ENCODE measurements at places on chromosomes 3 and 15.

- DNase-seq: no peak
Observed at GRCh38 chr3:65677486-65678010, 361.2 kb downstream of the MAGI1 start.

- no peak for DNase-seq
Observed at GRCh38 chr3:89239774-89240173, 132.4 kb downstream of the EPHA3 start.

GRCh38 chr3:114442246-114442645, 148.4 kb downstream of the TIGIT start:
- DNase-seq: no peak

- DNase-seq: no peak
Observed at GRCh38 chr15:59611276-59612260, at the start of gene GCNT3. Gene GCNT3, plus strand, starts transcription at chr15:59611783. Its CDS starts 6,456 bp downstream, at chr15:59618239.

- no peak for DNase-seq
Observed at GRCh38 chr3:156381253-156381652, 173.7 kb downstream of the SSR3 start.

GRCh38 chr15:99408236-99409096, 157.2 kb downstream of the LRRC28 start:
- DNase-seq: no peak
